NCI-H187 (cell line): ENCODE measurements at places on chromosomes 2 and 18.

- no peak for DNase-seq
Measured at GRCh38 chr18:326846-327245, 59.0 kb upstream of the THOC1 start.

DNA sequence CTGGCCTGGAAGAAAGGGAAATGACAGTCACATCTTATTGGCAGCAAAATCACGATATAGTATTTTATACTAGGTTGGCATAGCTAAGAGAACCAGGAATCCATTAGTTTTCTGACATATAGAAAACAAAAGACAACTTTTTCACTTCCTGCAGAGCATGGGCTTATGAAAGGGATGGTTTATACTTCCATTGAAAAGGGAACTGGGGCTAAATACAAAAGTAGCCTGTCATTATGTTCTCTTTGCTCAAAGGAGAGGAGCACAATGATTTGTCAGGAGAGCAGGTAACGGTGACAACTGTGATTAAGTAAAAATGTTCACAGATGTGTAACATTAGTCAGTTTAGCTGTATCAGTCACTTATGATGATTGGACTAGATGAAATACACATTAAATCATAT lies 46.4 kb downstream of the SLC25A12 start:
- no peak for DNase-seq

- DNase-seq = no peak
Measured at GRCh38 chr2:104452558-104452957, 401.4 kb upstream of the POU3F3 start.

GRCh38 chr2:119341684-119342083 lies 24.9 kb downstream of the C2orf76 start:
- DNase-seq = no peak

DNA sequence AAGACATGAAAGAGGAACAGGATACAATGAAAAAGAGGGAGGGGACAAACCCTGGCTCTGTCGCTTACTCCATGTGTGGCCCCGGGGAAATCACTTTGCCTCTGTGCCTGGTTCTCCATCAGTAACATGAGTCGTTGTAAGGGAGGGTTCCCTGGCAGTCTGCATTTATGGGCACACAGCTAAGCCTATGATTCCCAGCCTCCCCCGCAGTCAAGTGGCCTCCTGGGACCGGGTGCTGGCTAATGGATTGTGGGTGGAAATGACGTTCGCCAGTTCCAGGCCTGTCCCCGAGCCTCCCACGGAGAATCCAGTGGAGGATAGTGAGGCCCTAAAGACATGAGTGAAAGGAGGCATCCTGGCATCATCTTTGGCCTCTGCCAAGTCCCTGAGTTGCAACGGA lies 42.7 kb downstream of the SFXN5 start:
- DNase-seq = peak; percentile 26

GRCh38 chr2:121690095-121690494 lies 40.8 kb upstream of the CLASP1 start:
- no peak for DNase-seq

DNA sequence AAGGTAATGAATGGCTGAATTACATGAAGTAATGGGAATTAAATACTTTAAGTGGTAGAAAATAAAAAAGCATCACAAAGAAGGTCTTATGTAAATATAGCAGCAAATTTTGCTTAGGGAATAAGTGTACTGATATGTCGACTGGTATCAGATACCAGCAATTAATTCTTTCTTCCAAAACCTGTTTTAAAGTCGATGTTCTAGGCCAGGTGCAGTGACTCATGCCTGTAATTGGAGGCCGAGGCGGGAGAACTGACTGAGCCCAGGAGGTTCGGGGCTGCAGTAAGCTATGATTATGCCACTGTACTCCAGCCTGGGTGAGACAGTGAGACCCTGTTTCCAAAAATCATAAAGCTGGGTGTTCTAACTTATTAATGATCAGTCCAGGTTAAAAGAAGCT lies 30.3 kb downstream of the SP3 start:
- no peak for DNase-seq

- no peak for DNase-seq
Measured at GRCh38 chr2:161146209-161146775, 13.9 kb upstream of the TANK start.

- no peak for DNase-seq
Measured at GRCh38 chr2:197204519-197205250, 105.9 kb downstream of the ANKRD44 start.

DNA sequence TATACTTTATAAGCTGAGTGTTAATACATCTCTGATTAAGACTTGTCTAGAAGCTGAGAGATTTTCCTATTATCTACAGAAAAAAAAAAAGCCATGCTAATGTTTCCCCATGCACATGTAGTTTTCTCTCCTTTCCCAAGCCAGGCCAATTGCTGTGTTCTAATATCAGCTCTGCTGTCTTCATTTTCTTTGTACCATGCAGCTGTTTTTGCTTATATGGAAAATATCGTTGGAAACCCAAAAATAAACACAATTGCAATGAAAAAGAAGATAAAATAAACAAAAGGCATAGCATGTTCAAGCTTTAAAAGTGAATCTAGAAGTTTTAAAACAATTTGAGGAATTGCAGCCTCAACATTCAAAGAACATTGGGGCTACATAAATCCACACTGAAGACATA lies 817.4 kb upstream of the ACVR2A start:
- no peak for DNase-seq

GRCh38 chr2:96762529-96763311 lies 2.0 kb downstream of the CNNM4 start:
- DNase-seq = no peak

GRCh38 chr2:236997069-236997715 lies 88.5 kb upstream of the COPS8 start:
- DNase-seq = no peak

DNA sequence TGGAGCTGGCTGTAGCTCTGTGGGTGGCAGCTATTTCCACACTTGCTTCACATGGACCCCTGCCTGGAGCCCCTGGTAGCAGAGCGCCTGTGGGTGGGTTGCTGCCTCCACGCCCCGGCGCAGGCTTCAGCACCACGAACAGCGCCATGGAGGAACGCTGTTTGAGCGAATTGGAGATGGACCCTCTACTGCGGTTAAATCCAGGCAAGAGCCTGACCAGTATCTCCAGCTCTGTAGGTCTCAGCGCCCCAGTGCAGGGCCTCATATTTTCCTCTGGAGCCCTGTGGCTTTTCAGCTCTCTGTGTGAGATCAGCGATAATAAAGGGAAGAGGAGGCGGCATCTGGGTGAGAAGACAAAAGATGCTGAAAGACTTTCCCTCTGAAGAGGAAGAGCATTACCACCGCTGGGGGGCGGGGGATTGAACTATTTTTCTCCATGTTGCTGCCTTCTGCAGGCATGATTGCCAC lies 12.0 kb downstream of the ONECUT2 start:
- no peak for DNase-seq

GRCh38 chr18:43122955-43123354 lies 7.5 kb upstream of the RIT2 start:
- no peak for DNase-seq

DNA sequence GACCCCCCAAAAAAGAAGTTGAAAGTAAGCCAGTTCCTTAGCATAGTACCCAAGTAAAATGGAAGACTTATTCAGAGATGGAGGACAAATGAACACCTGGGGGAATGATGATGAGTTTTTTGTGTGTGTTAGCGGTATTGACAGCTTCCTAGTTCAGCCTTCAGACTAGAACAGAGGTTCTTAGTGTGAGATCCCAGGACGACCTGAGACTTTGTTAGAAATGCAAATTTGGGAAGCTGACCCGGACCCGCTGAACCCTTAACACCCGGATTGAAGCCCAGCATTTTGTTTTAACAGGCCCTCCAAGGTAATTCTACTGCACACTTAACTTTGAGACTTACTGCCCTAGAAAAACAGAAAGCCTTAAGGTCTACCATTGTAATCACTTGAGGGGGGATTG lies 20.3 kb downstream of the SPOPL start:
- no peak for DNase-seq

GRCh38 chr2:14358339-14358738 lies 274.2 kb upstream of the LRATD1 start:
- no peak for DNase-seq
